Stimulated activated CD8-positive, alpha-beta memory T cell treated with anti-CD3 and anti-CD28 coated beads, Interleukin-4, amount 100 ng/mL, for 48 hours (primary cell): ENCODE measurements at places on chromosomes 13 and 19.
A peak's percentile ranks its signal among the peaks of the same experiment; 100 is the strongest.

DNA sequence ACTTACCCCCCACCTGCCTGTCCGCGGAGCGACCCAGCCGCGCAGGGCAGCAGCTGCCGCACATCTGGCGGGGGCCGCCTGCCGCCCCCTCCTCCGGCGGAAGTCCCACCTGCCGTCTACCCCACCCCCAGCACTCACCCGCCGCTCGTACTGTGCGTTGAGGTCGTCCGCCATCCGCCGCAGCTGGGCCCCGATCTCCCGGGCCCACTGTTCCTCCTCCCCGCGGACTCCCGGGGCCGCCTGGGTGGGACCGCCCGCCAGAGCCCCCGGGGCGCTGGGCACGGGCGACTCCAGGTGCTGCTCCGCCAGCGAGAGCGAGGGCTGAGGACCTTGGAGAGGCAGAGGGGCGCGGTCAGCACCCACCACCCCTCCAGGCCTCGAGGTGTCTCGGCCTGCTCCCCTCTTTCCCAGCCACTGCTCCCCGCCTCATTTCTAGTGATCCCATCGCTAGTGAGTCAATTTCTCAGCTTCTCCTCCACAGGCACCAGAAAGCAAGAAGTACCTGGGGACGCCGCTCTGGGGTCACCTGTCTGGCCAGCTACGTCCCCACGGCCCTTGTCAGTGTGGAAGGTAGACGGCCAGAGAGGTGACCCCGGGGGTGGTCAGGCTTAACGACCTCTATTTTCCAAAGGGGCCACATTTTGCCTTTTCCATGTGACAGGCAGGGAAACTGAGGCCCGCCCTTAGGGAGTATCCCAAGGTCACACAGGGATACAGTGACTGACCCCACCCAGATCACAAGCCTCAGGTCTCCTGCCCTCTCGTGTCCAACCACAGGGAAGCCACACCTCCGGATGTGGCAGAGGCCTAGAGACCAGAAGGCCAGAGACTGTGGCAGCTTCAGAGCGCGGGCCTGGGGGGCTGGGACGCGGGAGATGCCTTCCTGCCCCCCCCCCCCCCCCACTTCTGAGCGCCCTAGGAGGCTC is 4.3 kb downstream of the BBC3 start:
- peak; percentile 76 for DNase-seq

- no peak for DNase-seq
These were observed 121.0 kb downstream of the PCDH20 start for GRCh38 chr13:61294467-61295191.

- DNase-seq = no peak
These were observed 75.3 kb upstream of the SCEL start for GRCh38 chr13:77460195-77460594.

DNA sequence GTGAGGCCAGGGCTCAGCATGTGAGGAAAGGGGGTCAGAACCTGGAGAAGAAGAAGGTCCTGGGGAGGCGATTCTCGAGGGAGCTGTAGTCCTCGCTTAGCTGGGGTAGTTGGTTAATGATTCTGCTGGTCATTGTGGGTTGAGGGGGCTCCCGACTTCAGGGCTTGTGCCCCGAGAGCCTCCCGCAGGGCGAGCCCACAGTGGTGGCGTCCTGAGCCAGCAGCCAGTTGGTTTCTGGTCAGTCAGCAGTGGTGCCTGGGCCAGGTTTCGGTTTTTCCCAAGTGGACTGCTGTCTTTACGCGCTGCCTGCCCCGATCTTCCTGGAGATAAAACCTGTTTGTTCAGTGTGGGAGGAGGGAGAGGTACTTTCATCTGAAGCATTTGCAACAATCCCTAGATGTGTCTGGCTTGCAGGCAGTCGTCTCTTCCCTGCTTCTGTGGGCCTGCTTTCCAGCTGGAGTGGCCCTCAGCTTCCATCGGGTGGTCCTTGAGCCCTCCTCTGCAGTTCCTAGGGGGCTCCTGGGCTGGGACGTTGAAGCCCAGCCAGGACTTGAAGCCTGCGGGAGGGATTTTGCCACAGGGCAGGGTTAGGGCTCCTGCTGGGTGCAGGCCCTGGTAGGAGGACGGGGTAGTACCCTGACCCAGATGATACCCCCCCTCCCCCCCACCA is 3.2 kb downstream of the PTBP1 start:
- no peak for DNase-seq
